NCI-H446 treated with DMSO at 0.1 percent for 48 hours (cell line): ENCODE measurements at places on chromosomes 5 and 9.
A peak's percentile ranks its signal among the peaks of the same experiment; 100 is the strongest.

- DNase-seq = no peak
Measured at GRCh38 chr5:108917596-108917995, 169.9 kb downstream of the FER start.

GRCh38 chr5:107218457-107219193 is 452.1 kb downstream of the EFNA5 start:
- no peak for DNase-seq

DNA sequence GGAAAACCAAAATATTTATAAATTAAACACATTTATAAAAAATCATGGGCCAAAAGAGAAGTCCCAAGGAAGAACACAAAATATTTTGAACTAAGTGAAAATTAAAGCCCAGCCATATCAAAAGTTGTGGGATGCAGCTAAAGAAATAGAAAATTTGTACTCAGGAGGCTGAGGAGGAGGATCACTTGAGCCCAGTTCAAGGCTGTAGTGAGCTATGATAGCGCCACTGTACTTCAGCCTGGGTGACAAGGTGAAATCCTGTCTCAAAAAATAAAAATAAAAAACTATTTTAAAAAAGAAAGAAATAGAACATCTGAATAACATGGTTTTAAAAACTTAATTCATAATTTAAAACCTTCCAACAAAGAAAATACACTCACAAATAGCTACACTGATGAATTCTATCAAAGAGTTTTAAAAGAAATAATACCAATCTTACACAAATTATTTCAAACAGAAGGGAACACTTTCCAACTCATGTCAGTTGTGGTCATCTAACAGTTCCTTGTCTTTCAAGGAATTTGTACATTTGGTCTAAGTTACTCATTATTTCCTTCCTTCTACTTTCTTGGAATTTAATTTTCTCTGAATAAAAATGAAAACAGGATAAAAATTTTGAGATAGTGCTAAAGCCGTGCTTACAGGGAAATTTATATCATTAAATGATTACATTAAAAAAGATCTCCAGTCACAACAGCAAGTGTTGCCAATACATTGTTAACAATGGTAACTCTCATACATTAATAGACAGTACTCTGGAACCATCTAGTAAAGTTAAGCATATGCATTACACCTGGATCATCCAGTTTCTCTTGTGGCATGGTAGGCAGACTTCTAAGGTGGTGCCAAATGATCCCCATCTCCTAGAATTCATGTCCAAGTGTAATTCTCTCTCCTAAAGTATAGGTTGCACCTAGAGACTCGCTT is 17.8 kb downstream of the PTBP3 start:
- no peak for DNase-seq

DNA sequence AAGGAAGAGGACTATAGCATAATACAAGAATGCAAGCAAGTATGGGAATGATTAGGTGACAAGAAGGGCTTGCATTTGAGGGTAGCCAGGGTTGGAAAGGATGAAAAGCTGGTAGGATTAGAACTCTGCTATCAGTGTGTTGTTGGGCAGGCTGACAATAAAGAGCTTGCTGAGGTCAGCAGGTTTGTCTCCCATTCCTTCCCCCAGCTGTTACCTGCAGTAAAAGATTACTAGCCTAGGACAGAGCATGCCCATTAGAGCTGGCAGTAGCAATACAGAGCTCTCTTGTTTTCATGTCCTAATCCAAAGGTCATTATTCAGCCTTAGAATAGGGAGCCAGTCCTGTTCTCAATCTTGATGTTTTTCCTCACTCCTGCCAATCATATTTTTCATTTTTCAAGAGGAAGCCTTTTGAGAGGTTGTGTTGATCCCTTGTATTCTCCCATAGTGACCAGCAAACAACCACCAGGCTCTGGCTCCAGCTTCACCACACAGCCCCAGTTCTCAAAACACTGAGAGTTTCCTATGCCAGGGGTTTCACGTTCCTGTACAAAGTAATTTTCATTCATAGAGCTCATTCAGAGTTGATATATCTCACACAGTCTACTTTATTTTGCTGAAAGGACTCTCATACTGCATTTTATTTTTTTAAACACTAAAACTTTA is 71.7 kb downstream of the OR2K2 start:
- no peak for DNase-seq

GRCh38 chr5:77869116-77869798 is 93.1 kb upstream of the TBCA start:
- DNase-seq = peak; percentile 78

DNA sequence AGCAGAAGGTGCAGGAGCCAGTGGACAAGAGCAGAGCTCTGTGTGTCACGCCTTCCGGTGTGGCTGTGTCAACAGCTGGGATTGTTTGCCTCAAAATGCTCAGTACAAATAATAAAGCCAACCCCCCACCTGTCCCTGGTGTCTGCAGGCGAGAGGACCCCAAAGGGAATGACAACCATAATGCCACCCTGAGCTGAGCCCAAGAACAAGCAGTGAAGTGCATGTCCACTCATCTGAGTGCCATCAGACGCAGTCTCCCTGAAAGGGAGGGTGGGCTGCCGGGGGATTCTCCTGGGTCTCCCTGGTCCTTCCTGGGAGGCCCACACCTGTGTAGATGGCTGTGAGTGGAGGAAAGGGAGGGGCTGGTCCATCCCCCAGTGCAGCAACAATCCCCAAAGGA is 328.8 kb upstream of the IRX1 start:
- DNase-seq = no peak

- peak; percentile 87 for DNase-seq
Measured at GRCh38 chr5:84688566-84688965, 303.9 kb upstream of the EDIL3 start.

- DNase-seq = no peak
Measured at GRCh38 chr9:86901511-86901910, 45.8 kb downstream of the GAS1 start.

GRCh38 chr5:150144879-150145278 is 10.8 kb downstream of the PDGFRB start:
- DNase-seq = no peak

DNA sequence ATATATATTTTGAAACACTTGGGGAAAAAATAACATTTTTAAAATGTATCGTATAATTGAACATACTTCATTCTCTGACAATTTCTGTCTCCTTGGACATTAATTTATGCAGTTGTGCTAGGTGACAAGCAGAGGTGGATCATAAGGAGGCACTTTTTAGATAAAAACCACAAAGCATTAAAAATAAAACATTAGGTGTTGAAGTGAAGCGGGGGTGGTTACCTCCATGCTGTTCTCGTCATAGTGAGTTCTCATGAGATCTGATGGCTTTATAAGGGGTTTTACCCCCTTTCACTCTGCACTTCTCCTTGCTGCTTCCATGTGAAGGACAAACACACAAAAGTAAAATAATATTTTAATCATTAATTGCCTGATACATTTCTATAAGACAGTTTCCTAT is 11.9 kb upstream of the COX7C start:
- DNase-seq = no peak

- peak; percentile 78 for DNase-seq
Measured at GRCh38 chr9:110543631-110544051, 35.9 kb downstream of the SVEP1 start.

GRCh38 chr5:8288334-8288733 is 419.4 kb downstream of the MTRR start:
- DNase-seq = no peak

GRCh38 chr5:135964670-135965320 is 10.0 kb upstream of the LECT2 start:
- no peak for DNase-seq

GRCh38 chr5:76682387-76682786 is 33.5 kb upstream of the F2R start:
- no peak for DNase-seq

GRCh38 chr9:22332202-22332601 is 114.4 kb upstream of the DMRTA1 start:
- peak; percentile 78 for DNase-seq

GRCh38 chr5:171835066-171835465 is 49.4 kb downstream of the SMIM23 start:
- DNase-seq = no peak

- peak; percentile 50 for DNase-seq
Measured at GRCh38 chr9:127884427-127884911, 7.0 kb upstream of the AK1 start.

GRCh38 chr5:45847877-45848276 is 151.7 kb upstream of the HCN1 start:
- no peak for DNase-seq

DNA sequence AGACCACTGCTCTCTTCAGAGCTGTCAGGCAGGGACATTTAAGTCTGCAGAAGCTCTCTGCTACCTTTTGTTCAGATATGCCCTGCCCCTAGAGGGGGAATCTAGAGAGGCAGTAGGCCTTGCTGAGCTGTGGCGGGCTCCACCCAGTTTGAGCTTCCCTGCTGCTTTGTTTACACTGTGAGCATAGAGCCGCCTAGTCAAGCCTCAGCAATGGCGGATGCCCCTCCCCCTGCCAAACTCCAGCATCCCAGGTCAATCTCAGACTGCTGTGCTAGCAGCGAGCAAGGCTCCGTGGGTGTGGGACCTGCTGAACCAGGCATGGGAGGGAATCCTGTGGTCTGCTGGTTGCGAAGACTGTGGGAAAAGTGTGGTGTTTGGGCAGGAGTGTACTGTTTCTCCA is 59.9 kb downstream of the CAVIN4 start:
- DNase-seq = no peak

DNA sequence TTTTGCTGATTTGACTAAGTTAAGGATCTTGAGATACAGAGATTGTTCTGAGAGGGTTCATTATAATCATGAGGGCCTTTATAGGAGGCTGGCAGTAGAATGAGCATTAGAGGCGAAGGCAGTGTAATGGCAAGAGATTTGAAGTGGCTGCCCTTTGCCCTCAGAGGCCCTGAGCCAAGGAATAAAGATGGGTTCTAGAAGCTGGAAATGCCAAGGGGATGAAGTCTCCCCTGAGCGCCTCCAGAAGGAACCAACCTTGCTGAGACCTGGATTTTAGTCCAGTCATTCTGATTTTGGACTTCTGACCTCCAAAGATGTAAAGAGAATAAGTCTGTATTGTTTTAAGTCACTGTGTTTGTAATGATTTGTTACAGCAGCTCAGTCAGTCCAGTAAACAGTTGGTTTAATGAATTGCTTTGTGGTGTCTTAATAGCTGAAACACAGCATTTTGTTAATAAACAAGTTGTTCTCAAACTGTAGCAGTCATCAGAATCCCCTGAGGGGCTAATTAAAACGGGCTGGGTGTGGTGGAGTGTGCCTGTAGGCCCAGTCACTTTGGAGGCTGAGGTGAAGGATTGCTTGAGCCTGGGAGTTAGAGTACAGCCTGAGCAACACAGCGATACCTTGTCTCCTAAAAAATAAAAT is 23.2 kb downstream of the GLRX start:
- DNase-seq = no peak

GRCh38 chr5:9381464-9381863 is 164.4 kb downstream of the SEMA5A start:
- DNase-seq = no peak

GRCh38 chr5:82406205-82406773 is 128.1 kb upstream of the RPS23 start:
- DNase-seq = no peak

GRCh38 chr9:10026443-10026984 is 586.3 kb downstream of the PTPRD start:
- DNase-seq = no peak

GRCh38 chr5:50958852-50959457 is 292.5 kb downstream of the PARP8 start:
- no peak for DNase-seq

DNA sequence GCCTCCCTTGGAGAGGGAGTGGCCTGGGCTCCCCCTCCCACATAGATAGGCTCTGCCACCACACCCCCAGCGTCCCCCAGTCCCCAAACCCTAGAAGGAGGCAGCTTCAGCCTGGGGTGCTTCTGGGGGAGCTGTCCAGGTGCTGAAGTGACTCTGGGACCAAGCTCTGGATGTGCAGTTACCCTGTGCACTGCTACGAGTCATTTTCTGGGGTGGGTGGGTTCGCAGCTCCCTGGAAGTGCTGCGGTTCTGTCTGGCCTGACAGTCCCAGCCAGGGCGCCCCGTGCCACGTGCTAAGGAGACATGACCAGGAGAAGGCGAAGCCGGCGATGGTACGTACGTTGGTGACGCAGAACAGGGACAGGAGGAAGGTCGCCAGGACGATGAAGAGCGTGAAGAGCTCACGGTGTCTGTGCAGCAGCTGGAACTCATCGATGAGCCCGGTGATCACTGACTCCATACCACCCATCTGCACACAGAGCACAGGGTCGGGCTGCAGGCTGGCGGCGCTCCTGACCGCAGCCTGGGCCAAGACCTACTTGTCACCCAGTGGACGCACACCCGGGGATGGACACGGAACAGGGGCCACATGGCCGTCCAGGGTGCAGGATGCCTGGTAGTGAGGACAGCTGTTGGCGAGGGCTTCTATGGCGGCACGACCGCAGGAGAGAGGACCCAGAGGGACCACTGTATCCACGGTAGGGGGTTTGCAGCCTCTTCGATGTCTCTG is 35.7 kb downstream of the SLC6A3 start:
- DNase-seq = no peak

- DNase-seq = no peak
Measured at GRCh38 chr5:168951769-168952168, 349.2 kb downstream of the SLIT3 start.

GRCh38 chr9:33184963-33185362 is 17.8 kb upstream of the B4GALT1 start:
- no peak for DNase-seq

DNA sequence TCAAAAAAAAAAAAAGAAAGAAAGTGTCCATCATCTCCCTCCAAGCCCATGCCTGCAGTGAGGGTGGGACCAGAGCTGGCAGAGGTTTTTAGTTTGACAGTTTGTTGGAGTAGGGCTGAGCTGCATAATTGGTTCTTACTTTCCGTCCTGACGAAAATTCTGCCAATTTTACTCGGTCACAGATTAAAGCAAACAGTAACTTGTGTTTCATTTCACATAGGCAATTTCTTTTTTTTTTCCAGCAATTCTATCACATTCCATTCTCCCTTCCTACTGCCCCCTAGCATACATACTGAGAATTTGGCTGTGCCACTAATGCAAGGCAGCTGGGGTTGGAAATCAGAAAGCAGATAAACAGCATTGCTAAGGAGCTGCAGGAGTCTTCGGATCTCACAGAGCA is 132.4 kb downstream of the FRMD3 start:
- peak; percentile 62 for DNase-seq

GRCh38 chr9:22469928-22470544 is 23.4 kb downstream of the DMRTA1 start:
- DNase-seq = peak; percentile 27

DNA sequence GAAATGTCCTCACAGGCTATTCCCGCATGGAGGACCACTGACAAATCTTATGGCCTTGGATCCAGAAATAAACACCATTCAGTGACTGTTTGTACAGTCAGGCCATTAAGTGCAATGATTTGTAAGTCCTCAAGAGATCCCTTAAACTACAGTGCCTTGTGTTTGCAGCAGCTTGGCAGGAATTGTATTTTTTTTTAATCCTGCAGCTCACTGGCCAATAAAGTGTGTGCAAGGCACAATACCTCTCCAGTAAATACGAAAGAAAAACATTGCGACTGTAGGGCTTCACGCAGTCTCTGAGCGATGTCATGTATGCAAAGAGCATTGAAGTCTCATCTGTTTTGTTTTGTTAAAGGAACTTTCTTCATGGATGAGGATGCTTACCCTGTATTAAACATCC is 74.2 kb upstream of the TUSC1 start:
- DNase-seq = no peak
